DMS 273 treated with DMSO at 0.1 percent for 48 hours (cell line): ENCODE measurements at places on chromosomes 13 and 19.

GRCh38 chr13:42656958-42657357 lies 83.0 kb downstream of the TNFSF11 start:
- peak; percentile 20 for DNase-seq

GRCh38 chr13:37047032-37047431 lies 12.5 kb downstream of the SUPT20H start:
- no peak for DNase-seq

DNA sequence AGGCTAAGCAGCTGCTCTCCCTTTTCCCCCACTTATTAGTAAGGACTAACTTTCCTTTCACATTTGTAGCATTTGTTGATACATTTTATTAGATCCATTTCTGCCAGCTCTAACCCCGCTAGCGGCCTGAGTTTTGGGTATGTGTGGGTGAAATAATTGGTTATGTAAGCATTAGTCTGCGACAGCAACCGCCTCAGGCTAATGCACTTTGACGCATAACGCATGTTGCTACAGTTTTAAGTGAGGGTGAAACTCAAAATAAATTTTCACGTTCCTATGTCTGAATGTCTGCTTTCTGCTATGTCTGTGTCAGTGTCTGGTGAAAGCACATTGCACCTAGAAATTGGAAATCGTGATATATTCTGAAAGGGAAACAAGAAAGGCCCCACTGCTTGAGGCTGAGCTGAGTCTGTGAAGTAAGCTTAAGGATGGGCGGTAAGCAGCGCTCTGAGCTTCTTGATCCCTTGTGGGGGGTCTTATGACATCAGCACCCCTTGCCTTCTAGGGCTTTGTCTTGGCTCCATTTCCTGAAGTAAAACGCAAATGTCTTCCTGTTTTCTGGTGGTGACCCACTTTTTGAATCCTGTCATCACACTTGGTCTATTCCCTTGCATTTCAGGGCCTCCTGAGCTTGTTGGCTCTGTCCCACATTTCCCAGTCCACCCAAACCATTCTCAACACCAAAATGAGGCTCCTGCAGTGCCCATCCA lies 648.3 kb upstream of the ARGLU1 start:
- no peak for DNase-seq

GRCh38 chr13:75871059-75871458 lies 234.9 kb downstream of the LMO7 start:
- DNase-seq: no peak

DNA sequence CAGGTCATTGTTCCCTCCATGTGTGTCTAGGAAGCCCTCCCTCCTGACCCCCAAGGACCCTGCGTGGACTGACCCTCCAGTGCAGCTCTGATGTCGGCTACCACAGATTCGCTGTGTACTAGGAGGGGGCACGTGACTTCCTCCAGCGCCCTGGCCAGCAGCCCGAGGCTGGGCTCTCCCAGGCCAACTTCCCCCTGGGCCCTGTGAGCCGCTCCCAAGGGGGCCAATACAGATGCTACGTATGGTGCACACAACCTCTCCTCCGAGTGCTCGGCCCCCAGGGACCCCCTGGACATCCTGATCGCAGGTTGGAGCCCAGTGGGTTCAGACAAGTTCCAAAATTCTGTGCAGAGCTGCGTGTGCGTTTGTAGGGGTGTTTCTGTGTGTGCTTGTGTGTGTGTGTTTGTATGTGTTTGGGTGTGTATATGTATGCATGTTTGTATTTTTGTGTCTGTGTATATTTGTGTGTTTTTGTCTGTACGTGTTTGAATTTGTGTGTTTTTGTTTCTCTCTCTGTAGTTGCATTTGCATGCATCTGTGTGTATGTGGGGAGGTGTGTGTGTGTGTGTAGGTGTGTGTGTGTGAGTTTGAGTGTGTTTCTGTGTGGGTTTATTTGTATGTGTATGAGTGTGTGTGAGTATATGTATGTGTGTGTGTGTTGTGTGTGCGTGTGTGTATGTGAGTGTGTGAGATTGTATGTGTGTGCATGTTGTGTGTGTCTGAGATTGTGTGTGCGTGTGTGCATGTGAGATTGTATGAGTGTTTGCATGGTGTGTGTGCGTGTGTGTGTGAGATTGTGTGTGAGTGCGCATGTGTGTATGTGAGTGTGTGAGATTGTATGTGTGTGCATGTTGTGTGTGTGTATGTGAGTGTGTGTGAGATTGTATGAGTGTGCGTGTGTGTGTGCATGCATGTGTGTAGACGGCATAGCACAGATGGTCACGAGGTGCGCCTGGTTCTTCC lies 21.4 kb upstream of the LILRA2 start:
- no peak for DNase-seq

GRCh38 chr13:68509734-68510621 lies 1279.8 kb upstream of the PCDH9 start:
- DNase-seq: no peak

GRCh38 chr13:106526738-106527444 lies 8.6 kb downstream of the EFNB2 start:
- no peak for DNase-seq

DNA sequence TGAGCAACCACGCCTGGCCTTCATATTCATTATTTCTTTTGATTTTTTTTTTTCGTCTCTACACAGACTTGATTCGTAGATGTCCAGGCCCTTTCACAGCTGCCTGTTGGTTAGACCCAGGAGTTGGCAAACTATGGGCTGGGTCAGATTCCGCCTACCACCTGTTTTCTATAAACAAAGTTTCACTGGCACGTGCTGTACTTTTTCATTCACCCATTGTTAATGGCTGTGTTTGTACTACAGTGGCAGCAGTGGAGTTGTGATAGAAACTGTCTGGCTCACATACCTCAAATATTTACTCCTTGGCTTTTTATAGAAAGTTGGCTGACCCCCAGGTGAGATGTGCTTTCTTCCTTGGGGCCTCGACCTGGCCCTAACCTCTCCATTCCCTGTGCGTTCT lies 72.9 kb upstream of the TEX29 start:
- DNase-seq: no peak

GRCh38 chr13:64697226-64697625 lies 2532.9 kb downstream of the PCDH9 start:
- no peak for DNase-seq

DNA sequence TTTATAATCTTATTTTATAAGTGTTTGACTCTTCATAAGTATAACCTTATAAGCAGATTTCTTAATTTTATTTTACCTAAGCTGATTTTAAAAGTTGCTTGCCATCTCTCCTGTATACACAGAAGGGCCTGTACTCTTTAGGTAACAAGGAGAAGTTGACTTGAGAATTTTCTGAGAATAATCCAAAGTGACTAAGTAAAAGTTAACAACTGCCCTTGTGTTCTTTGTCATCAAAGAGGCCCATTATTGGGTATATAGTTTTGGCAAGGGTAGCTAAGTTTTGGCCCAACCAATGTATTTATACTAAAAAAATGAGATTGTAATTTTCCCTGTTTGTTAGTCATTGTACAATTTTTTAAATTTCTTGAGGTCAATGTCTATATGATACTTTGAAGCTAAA lies 3.2 kb downstream of the LCP1 start:
- DNase-seq: no peak

DNA sequence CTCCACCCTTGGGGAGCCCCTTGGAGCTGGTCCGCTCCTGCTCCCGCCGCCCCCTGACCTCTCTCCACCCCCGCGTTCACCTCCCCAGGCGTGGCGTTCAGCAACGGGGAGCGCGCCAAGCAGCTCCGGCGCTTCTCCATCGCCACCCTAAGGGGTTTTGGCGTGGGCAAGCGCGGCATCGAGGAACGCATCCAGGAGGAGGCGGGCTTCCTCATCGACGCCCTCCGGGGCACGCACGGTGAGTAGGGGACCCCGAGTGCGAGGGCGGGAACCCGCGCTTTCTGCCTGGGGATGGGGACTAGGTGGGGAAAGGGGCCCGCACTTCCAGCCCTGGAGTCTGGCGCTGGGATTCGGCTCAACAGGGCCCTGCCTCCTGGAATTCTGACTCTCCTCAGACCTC lies 1.7 kb downstream of the CYP2A13 start:
- no peak for DNase-seq

DNA sequence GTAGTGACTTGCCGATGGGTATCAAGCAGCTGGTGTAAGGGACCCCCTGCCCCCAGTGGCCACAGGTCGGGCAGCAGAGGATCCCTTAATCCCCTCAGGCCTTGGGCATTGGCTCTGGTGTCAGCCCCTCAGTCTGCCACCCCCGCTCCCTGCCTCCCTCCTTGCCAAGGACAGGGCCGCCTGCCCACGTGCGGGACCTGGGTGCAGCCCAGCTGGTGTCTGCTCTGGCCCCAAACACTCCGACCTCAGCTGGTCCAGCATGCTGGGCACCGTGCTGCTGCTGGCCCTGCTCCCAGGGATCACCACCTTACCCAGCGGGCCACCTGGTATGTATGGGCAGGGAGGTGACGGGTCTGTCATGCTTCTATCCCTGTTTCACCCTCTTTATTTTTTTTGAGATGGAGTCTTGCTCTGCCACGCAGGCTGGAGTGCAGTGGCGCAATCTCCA lies at the start of gene TGFBR3L:
Gene TGFBR3L (plus strand): TSS at position 233 of the 448 bp plus-strand sequence.
- DNase-seq: no peak

GRCh38 chr13:95588721-95589120 lies 36.2 kb downstream of the CLDN10 start:
- DNase-seq: no peak

- DNase-seq: no peak
Measured at GRCh38 chr13:113928685-113929627, 44.9 kb downstream of the C13orf46 start.

GRCh38 chr13:53127373-53127772 lies 98.8 kb downstream of the OLFM4 start:
- DNase-seq: no peak

DNA sequence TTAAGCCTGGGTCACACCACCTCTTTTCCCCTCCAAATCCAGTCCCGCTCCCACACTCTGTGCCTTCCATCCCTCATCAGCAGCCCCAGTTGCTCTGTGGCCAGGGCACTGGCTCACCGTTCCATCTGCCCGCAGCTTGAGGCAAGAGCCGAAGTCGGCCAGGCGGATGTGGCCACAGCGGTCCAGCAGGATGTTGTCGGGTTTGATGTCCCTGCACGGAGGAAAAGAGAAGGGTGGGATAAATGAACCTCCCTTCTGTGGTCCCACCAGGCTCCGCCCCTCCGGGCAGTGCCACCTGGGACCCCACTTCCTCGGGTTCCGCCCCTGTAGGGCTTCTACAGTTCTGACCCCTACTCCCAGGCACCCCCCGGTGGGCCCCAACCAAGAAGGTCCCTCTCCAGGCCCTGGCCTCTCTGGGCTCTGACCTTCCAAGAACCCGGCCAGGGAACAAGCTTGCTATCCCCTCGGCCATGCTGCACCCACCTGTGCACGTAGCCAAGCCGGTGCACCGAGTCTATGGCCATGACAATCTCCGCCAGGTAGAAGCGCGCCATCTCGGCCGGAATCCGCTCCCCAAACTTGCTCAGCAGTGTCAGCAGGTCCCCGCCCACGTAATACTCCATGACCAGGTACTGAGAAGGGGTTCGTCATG lies 4.2 kb downstream of the DMPK start:
- no peak for DNase-seq

GRCh38 chr19:46069806-46070341 lies 29.1 kb upstream of the IGFL4 start:
- no peak for DNase-seq

DNA sequence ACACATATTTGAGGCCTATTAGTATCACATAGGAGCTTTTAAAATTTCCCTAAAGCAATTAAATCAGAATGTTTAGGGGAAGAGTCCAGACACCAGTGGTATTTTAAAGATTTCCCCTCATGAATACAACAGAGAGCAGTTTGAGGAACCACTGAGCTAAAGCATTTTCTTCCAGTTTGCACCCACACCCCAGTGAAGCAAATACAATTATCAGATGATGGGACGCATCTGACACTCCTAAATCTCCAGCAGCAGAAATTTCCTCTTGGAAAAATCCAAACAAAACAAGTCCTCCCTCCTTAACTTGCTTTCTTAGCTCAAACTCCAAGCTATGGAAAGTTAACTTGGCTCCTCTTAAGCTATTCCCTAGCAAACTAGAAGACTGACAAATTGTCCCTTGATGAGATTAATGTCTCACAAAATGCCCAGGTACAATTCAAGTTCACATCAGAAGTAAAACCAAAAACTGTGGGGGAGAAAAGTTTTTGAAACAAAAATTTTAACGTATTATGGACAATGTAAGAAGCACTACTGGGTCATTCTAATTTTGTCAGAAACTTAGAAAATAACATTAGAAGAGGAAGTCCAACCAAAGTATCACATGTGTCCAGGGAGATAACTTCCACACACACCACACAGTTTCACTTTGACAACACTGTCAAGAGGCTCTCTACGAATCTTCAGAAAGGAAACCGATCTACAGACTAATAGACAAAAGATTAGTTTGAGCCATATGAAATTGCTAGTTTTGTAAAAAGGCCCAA lies 74.1 kb downstream of the ABCC4 start:
- DNase-seq: no peak

GRCh38 chr13:85241060-85241459 lies 558.2 kb downstream of the SLITRK6 start:
- DNase-seq: no peak

DNA sequence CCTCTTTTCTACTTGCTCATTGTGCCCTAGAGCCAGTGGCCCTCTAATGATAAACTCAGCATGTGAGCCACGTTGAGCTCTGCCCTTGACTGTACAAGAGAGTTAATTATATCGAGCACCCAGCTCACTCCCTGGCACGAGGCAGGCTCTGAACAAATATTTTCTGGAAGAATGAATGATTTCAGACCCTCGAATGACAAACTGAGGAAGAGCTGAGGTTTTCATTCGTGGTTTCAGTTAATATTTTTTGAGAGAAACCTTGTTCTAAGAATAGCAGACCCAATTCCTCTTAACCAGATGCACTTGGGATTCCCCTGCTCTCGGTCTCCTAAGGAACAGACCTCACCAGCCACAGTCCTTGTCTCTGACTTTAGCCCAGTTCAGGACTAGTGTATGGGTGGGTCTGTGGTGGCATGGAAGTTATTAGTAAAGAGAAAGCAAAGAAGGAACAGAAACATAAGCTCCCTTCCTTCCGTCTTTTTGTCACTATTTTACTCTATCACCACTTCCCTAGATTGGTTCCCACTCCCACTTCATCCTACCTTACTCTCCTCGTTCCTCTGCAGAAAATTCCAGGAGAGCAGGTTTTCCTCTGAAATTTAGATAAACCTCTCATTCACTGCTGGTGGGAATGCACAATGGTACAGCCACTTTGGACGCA lies 22.1 kb upstream of the WDFY2 start:
- no peak for DNase-seq

DNA sequence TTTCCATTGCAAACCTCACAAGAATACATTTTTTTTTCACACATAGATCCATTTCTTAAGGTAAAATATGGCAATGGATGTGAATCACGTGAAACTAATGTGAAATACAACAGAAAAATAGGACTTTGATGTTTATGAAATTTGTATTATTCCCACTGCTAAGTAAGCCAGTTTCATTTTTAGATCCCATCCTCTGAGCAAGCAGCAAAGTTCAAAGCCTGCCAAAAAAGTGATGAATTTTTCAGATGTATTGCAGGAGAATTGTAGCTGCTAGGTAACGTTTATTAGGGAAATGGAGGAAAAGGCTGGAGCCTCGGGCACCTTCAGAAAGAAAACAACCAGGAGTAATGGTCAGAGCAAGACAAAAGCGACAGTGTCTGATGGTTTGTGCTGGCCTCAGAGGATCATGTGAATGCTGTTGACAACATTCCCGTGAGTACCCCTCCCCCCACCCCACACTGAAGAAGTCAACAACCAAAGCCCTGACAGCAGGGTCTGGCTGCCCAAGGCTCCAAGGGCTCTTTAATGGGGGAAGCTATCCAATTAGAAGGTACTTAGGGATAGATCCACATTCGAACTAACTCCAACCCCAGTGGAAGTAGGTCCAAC lies 95.5 kb downstream of the OXGR1 start:
- no peak for DNase-seq

GRCh38 chr19:15123031-15123890 lies 16.1 kb downstream of the SYDE1 start:
- no peak for DNase-seq
